ENCODE measurements at places on chromosomes 13 and 19. TPM values are rescaled to one million over a fixed set of nuclear protein-coding genes. Genes with fewer than 3 reads are reported as not detected.

The NKG7 gene
- 21.0 TPM for total RNA-seq

DNA sequence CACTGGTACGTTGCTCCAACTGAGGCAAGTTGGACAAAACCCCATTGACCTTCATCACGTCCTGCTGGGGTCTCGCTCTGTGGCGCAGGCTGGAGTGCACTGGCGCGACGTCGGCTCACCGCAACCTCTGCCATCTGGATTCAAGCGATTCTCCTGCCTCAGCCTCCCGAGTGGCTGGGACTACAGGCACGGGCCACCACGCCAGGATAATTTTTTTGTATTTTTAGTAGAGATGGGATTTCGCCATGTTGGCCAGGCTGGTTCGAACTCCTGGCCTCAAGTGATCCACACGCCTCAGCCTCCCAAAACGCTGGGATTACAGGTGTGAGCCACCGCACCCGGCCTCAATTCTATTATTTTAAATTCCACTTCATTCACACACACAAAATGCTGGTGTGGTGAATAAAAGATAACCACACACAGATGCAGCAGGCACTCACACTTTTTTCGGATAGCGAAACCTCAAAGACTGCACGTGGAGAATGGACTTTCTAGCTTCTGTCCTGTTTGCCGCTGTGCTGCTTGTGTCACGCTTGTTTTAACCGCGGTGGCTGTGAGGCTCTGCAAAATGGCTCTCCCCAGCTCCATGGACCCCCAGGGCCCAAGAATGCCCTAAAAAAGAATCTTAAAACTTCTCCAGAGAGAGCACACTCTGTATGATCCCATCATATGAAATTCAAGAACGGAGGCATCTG, 58.4 kb downstream of the COL4A1 start:
- DNase-seq, result no peak

- no peak for DNase-seq
Observed at GRCh38 chr13:76552041-76552772, 334.0 kb downstream of the KCTD12 start.

- no peak for DNase-seq
Observed at GRCh38 chr19:54461613-54462012, 2.0 kb downstream of the LENG9 start.

DNA sequence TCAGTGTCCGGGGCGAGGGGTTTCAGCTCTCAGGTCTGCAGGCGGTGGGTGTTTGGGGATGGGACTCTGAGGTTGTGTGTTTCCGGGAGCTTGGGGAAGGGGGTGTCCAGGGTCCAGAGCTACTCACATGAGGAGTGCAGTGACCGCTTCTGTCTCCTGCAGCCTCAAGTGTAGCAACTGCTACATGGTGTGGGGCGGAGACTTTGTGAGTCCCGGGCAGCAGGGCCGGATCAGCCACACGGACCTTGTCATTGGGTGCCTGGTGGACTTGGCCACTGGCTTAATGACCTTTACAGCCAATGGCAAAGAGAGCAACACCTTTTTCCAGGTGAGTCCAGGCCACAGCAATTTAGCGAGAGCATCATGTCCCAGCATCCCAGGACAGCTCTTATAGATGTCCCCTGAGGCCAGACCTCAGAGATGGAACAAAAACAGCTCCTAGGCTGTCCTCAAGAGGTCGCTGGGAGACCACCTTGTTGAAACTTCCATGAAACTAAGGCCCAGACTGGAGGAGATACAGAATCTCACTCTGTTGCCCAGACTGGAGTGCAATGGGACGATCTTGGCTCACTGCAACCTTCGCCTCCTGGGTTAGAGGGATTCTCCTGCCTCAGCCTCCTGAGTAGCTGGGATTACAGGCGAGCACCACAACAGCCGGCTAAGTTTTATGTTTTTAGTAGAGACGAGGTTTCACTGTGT, 44.9 kb downstream of the RYR1 start:
- DNase-seq, result no peak

DNA sequence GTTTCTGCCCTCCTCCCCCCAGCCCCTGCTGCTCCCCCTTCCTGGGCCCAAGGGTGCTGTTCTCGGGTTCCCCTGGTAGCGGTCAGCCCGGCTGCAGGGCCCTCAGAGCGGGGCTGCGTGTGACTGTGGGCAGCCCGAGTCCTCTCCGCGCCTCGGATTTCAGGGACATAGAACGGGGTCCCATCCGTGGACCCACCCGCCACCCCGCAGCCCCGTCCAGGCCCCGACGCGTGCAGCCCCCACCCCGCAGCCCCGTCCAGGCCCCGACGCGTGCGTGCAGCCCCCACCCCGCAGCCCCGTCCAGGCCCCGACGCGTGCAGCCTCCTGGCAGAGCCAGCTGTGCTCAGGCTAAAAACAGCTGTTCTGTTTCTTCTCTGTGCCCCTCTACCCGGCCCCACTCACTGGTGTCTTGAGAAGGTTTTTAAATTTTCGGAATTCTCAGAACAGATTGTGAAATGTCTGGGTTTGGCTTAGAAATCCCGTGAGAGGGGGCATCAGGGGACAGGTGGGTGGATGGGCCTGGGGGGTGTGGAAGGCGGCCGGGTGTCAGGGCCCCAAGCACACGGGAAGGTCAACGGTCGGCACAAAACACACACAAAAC, 5.5 kb upstream of the PRTN3 start:
- DNase-seq, result no peak
